ENCODE measurements at places on chromosomes 6 and 20.

DNA sequence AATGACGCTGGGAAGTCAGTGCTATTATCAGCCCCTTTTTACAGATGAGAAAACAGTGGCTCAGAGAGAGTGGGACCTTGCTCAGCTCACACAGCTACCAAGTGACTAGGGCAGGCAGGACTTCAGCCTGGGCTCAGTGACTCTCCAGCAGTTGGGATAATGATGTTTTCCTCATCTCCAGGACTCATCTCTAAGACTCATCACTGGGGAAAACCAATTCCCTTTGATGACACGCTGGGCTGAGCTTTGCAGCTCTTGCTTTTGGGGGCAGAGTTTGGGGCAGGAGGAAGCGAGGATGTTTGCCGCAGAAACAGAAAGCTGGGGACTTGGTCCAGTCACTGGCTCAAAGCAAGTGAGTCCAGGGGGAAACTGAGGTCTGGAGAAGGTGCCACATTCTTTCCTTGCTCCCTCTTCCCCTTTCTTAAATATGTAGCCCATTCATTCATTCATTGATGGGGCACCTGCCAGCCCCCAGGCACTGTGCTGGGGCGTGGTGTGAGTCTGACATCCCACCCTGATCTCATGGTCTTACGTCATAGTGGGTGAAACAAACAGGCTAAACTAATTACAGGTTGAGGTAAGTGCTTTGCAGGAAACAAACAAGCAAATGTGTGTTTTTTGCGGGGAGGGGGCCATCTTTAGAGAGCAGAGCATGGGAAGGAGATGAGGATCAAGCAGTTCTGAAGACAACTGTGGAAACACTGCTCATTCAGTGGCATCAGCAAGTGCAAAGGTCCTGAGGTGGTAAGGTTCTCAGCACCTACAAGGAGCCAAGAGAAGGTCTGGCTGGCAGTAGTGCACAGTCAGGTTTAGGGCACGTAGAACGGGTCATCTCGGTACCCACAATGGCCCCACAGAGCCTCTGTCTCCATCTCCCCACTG is 74.4 kb upstream of the PMEPA1 start:
- DNase-seq: no peak

DNA sequence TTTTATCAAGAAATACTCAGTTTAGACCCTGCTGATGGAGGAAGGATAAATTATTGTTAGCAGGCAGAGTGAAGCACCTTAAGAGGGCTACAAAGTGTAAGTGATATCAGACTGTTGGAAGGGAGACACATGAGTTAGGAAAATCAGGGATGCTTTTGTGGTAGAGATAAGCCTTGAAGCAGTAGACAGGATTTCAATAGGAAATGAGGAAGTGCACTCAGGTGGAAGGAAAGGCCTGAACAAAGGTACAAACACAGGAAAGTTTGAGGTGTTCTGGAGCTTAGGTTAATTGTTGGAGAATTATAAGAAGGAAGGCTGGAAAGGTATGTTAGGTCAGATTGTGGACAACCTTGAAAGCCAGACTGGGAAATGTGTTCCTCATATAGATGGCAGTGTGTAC is 7.6 kb downstream of the CYB5R4 start:
- DNase-seq: no peak

- no peak for DNase-seq
Observed at GRCh38 chr20:48607544-48607865, 220.3 kb downstream of the PREX1 start.

DNA sequence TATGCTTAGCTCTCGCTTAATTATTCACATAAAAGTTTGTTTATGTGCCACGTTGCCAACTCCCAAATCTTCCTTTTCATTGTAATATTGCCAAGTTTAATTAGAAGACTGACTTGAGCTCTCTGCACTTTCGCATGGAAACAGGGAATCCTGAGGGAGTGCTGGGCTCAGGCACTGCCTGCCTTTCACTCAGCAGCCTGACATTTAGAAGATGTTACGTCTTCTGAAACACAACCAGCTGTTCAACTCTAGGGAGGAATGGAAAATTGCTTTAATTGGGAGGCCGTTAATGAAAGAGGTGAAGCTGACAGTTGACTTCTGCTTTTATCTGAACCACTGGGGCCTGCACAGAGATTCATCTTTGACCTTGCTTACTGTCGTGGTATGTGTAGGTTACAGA is 77.4 kb upstream of the MTHFD1L start:
- no peak for DNase-seq

GRCh38 chr6:144285798-144286502 is 815 bp downstream of the UTRN start:
- DNase-seq: peak; percentile 64

DNA sequence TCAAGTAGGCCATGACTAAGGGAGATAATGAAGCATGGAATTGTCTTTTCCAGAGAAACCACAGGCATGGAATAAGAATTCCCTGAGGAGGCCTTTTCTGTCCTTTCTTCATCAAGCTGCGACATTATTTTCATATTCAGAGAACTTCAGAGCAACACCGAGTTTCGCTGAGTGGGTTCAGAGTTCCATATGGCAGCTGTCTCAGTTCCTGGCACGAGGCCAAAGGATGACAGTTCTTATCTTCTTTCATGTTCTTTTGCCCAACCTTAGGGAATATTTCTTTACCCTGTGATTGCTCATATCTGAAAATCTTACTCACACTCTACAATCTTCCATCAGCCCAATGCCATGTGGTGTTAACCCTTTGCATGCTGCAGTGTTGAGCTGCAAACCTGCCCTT is 135.3 kb upstream of the BMP2 start:
- DNase-seq: no peak

DNA sequence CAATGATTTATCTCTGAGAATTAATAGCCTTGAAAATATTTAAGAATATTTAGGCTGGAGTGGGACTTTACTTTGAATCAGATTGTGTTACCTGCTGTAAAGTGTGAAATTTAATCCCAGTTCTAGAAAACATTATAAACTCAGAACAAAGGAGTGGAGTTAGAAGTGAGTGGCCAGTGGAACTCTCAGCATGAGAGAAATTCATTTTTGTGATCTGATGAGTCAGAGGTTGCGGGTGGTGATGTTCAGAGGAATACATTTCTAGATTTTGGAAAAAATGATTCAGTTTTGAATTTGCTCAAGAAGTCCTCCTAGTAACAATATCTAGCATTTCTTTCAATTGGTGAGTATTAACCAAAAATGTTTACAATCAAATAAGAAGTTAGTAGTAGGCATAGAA is 167.5 kb downstream of the ZFAND3 start:
- DNase-seq: peak; percentile 41

GRCh38 chr6:151257985-151258445 is 18.2 kb downstream of the AKAP12 start:
- no peak for DNase-seq

GRCh38 chr6:44179072-44179536 is 20.5 kb downstream of the CAPN11 start:
- no peak for DNase-seq

DNA sequence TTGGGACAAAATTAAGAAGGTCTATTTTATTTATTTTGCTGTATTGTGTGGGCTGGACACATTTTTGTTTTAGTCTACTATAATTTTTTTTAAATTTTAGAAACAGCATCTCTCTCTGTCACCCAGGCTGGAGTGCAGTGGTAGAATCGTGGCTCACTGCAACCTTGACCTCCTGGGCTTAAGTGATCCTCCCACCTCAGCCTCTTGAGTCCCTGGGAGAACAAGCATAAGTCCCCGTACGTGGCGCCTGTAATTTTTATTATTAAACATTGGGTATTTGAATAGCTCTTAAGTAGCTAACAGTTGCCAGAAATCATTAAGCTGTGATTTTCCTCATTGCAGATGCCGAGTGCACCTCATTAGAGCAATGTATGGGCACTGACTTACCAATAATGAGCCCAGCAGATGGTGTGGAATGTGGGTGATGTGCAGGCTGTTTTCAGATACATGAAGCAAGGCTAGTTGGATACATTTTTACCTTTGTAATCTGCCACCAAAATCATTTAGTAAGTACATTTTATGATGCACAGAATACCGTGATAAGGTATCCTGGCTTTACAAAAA is 10.3 kb upstream of the MAS1 start:
- no peak for DNase-seq

DNA sequence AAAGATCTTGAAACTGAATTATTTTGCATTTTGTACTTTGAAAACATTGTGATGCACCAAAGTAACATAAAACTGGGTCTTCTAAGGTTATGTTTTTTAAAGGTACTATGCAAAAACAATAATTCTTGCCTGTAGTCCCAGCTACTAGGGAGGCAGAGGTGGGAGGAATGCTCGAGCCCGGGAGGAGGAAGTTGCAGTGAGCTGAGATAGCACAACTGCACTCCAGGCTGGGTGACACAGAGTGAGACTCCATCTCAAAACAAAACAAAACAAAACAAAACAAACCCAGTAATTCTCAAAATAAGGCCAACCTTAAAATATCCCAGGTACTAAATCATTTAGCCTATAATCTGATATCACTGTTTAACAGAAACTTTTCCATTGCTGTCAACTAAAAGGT is 269.6 kb downstream of the KHDC1L start:
- no peak for DNase-seq

GRCh38 chr6:14423955-14424354 is 306.4 kb downstream of the CD83 start:
- no peak for DNase-seq

GRCh38 chr20:20365480-20366161 is 2.3 kb upstream of the INSM1 start:
- no peak for DNase-seq

GRCh38 chr6:166005944-166006899 is 161.4 kb downstream of the TBXT start:
- DNase-seq: no peak

- DNase-seq: no peak
Observed at GRCh38 chr6:33008944-33009861, at the start of gene HLA-DOA. TSS of gene HLA-DOA (minus strand) at chr6:33009591.

GRCh38 chr20:957544-957943 is 41.4 kb upstream of the ANGPT4 start:
- no peak for DNase-seq

DNA sequence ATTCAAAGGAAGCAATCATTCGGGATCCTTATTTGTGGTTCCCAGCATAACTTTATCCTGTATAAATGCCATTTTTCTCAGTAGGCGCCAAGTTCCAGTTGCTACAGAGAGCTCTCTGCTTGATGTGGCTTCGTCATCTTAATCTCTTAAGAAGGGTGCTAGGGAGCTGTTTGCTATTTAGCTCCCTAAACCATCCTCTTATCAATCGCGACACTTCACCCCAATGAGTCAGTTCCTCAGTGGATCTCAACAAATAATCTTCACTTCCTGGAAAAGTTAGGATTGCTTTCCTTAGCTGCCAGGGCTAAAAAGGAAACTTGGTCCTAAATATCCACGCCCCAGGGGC is 1.3 kb upstream of the NKAIN2 start:
- no peak for DNase-seq

GRCh38 chr6:28240471-28240870 is 11.6 kb downstream of the ZKSCAN4 start:
- no peak for DNase-seq

GRCh38 chr20:36499211-36499610 is 42.1 kb upstream of the MYL9 start:
- no peak for DNase-seq

DNA sequence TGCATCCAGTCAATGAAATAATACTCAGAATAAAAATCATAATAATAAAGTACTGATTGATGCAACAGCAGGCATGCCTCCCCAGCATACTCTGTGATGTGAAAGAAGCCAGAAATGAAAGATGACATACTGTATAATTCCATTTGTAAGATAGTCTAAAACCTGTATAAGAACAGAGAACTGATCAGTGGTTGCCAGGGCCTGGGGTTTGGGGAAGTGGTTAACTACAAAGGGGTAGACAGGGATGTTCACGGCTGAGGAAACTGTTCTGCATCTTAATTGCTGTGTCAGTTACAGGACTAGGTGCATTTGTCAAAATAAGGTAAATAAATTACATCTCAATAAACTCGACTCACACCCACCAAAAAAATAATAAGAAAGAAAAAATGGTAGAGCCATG is 81.3 kb upstream of the BMP2 start:
- no peak for DNase-seq

DNA sequence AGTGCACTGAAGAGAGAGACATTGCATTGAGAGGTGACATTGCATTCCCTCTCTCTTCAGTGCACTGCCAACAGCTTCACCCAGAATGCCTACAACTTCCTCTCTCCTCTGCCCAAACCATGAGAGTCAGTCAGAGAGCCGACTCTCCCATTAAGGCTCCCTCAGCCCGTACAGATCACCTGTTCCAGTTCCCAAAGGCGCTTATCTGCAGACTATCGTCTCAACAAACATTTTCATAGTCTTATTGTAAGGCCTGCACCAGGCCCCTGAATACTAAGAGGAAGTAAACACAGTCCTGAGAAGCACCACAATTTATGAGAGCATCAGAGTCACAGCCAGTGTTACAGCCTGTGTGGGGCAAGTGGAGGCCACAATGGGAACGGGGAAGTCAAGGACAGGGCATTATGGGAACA is 53.7 kb downstream of the GFOD1 start:
- DNase-seq: no peak

DNA sequence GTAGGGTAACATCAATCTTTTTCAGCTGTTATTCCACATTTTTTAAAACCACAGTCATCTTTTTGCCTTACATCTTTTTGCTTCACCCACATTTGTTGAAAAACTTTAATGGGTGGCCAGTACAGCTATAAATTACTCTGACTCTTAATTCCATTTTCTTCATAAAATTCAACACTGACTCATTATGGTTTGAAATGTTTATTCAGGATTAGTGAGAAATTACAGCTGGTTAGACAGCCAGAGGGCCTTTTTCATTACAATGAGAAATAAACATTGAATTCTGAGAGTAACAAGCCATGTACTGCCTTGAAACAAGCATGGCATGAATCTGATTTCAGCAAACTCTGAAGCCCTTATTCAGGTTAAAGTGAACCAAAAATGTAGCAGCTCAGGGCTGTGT is 19.5 kb downstream of the NDUFAF4 start:
- DNase-seq: no peak

DNA sequence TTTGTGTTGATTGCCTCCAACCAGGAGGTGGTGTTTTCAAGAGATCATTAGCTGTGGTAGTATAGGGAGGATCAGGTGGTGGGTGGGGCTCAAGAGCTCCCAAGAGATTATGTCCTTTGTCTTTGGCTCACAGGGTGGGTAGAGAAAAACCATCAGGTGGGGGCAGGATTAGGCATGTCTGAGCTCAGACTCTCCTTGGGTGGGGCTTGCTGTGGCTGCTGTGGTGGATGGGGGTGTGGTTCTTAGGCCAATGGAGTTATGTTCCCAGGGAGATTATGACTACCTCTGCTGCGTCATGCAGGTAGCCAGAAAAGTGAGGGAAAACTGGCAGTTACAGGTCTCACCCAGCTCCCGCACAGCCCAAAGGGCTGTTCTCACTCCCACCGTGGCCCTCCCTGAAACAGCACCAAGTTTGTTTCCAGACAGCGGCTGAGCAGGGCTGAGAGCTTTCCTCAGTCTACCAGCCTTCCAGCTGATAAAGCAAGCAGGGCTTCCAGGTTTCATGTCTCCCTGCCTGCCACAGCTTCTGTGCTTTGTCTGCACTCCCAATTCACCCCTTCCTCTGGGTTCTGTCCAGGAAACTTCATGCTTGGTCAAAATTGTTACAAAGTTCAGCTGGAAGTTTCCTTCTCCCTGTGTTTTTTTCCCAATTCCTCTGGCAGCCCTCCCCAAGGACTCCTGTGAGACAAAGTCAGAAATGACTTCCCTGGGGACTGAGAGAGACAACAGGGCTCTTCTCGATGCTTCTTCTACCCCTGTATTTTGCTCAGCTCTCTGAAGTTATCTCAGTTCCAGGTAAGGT is 481.1 kb upstream of the MAN1A1 start:
- no peak for DNase-seq

GRCh38 chr20:24442909-24443308 is 26.5 kb upstream of the SYNDIG1 start:
- DNase-seq: no peak

Data from HS-27A (cell line).